Daoy (cell line): ENCODE measurements at places on chromosomes 11 and 22.

GRCh38 chr11:90699791-90700400, 477.0 kb upstream of the CHORDC1 start:
- no peak for DNase-seq

DNA sequence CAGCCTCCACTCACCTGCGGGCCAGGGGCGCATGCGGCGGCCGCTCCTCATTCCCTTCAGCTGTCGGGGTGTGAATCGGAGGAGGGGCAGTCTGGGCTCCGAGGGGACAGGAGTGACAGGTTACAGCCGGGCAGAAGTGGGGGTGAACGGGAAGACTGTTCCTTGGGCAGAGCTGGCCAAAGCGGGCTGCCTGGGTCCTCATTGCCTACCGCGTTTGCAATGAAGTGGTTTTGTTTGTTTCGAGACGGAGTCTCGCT, 733 bp downstream of the MEI1 start:
- no peak for DNase-seq

GRCh38 chr22:37016134-37016910, 2.9 kb downstream of the TST start:
- no peak for DNase-seq

- DNase-seq, result no peak
These were observed 195.8 kb downstream of the DLG2 start for GRCh38 chr11:85431319-85431718.

DNA sequence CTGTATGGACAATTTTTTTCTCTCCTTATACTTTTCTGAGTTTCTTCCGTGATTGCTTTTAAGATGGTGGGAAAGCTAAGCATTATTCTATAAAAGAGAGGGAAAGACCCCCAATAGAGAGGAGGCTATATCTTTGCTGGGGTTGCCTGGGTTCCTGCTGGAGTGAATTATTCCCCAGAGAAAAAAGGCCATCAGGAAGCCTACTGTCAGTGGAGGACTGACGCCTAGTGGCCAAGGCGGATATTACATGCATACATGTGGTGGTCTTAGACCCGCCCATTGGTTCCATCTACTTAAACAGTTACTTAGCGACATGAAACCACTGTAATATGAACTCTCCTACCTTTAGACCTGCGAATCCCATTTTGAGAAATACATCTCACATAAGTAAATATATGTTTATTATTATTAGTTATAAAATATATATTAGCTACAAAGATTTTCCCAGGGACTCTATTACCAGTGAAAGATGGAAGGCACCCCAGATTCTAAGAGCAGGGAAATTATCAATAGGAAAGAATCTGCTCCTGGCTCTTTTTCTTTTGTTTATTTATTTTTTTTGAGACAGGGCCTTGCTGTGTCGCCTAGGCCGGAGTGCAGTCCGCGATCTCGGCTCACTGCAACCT, 15.7 kb upstream of the PGA3 start:
- DNase-seq, result peak; percentile 70

DNA sequence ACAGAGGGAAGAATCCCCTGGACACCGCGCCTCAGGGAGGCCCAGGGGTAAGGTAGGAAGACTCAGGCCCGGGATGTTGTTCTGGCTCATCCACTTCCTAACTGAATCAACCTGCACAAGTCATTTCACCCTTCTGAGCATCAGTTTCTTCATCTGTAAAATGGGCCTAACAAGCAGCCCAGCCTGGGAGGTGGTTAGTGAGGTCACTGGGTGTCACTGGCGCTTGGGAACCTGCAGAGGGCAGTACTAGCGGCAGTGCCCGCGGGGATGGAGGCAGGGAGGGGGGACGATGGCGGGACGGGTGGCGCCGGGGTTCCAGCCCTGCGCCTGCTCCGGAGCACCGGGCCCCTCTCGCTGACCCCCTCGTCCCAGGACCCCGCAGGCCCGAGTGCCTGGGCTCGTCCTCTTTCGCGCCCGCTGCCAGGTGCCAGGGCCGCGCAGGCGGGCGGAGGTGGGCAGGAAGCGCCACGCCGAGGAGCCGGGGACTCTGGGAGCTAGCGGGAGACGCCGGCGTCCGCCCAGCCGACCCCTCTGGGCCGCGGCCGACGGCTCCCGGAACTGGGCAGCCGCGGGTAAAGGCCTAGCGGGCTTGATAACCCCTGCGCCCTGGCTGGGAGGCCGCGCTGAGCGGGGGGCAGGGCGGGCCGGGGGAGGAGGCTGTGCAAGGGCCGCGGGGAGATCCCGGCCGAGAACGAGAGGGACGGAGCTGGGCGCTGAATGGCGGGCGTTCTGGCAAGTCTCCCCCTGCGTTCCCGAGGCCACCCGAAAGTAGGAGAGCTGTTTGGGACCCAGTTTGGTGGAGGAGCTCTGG, at the start of gene NLRX1:
Gene NLRX1, plus strand, starts transcription at position 255 of the 811 bp plus-strand sequence. CDS start 2,679 bp downstream, outside the sequence.
- DNase-seq, result peak; percentile 86

DNA sequence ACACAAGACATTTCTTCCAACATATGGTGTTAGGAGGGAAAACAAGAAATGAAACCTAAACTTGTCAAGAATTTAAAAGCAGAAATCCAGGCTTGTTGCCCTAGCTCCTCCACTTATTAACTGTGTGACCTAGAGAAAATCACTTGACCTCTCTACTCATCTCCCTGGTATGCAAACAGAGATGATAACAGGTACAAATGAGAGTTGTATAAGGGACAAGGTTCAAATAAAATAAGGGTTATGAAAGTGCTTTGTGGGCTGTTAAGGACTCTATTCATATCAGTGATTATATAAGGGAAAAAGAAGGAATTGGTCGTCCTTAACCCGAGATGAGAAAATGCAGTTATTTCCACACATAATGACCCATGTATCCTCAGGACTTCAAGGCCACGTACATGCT, 372.7 kb upstream of the TENM4 start:
- no peak for DNase-seq

- no peak for DNase-seq
These were observed 14.5 kb upstream of the DGKZ start for GRCh38 chr11:46332568-46333393.

GRCh38 chr22:23207729-23208393, 27.6 kb downstream of the BCR start:
- DNase-seq, result no peak

DNA sequence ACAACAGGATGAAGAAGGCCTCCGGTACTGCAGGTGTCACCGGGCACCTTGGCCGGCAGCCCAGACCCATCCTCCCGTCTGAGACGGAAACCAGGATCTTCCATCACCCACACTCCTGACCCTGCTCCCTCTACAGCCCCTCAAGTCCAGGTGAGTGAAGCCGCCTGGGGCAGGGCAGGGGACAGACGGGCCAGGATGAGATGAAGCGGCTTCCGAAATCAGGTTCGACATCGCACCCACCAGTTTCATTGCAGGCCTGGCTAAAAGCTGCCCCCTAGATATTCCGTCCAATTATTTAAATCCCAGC, 639.1 kb downstream of the TBC1D22A start:
- DNase-seq, result no peak

DNA sequence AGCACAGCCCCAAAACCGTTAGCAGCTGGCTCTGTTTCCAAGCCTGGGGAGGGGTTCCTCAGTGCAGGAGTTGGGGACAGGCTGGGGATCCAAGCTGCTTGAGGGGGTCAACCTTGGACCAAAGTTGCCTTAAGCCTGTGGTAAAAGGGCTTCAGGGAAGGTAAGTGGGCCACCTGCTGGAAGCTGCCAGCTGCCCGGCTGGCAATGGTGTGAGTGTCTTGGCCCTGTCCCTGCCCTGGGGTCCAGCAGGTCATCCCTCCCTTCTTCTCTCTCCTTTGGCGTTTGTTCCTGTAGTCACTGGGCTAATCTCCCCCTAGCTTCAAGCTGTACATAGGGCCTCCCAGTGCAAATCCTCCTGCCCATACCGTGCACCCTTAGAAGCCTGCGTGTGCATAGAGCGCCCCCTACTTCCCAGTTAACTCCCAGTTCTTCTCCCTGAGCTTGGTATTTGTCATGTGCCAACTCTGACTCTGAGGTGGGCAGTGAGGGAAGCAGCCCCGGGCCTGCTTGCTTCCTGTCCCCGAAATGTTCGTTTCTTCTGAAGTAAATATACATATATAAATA, 4.4 kb downstream of the TMEM258 start:
- peak; percentile 49 for DNase-seq

GRCh38 chr11:69116671-69117070, 39.1 kb upstream of the SMIM38 start:
- DNase-seq, result no peak

- no peak for DNase-seq
These were observed 50.0 kb downstream of the SBF2 start for GRCh38 chr11:10243896-10244575.

- DNase-seq, result no peak
These were observed 9.2 kb downstream of the VSIG10L2 start for GRCh38 chr11:125954945-125955640.

DNA sequence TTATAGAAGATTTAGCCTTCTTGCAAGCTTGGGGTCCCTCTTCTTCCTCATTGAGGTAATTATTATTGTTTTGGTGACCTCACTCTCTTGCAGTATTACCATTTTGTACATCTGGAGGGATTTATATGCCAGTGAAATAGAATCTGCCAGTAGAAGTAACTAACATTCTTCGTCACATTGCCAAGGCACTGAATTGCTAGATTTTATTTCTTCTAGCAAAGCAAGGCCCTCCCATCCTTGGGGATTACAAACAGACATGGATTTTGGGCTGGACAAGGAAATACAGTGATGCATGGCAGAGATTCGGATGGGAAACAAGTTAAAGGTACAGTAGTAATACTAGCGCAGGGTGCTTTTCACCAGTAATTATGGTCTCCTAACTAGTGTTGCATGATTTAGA, 7.8 kb downstream of the ADAMTS15 start:
- DNase-seq, result no peak

GRCh38 chr11:111123463-111124398, 121.8 kb upstream of the POU2AF2 start:
- no peak for DNase-seq

GRCh38 chr22:49432897-49433443, 394.7 kb downstream of the BRD1 start:
- DNase-seq, result no peak

GRCh38 chr22:37792494-37792893, 15.2 kb upstream of the GCAT start:
- DNase-seq, result no peak

- DNase-seq, result no peak
These were observed 16.1 kb downstream of the TP53AIP1 start for GRCh38 chr11:128926437-128927107.

- no peak for DNase-seq
These were observed 11.8 kb downstream of the RAB6A start for GRCh38 chr11:73749118-73749517.

DNA sequence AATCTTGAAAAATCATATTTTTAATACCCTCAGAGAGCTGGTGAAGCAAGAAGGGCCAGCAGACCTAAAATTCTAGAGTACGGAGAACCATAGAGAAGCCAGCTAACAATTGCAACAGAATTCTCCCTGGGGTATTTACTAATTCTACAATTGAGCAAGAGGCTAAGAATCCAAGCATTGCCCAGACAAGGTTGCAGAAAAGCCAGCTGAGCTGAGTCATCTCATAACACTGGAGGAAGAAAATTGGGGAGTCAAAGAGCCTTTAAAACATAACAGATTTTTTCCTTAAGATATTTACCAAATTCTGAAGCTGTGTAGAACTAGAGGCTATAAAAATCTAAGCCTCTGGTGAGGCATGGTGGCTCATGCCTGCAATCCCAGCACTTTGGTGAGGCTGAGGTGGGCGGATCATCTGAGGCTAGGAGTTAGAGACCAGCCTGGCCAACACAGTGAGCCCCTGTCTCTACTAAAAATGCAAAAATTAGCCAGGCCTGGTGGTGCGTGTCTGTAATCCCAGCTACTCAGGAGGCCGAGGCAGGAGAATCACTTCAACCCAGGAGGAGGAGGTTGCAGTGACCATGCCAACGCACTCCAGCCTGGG, 13.6 kb upstream of the TMEM216 start:
- DNase-seq, result peak; percentile 57

GRCh38 chr11:102158164-102158735, 48.0 kb downstream of the YAP1 start:
- no peak for DNase-seq

- peak; percentile 93 for DNase-seq
These were observed at the start of gene FAM111B for GRCh38 chr11:59106363-59107336. FAM111B (plus strand) TSS chr11:59107237; CDS start chr11:59109626, 2,389 bp downstream.

GRCh38 chr11:86115542-86116385, 46.9 kb upstream of the PICALM start:
- peak; percentile 49 for DNase-seq

- no peak for DNase-seq
These were observed 8.4 kb downstream of the CWC15 start for GRCh38 chr11:94964934-94965333.

GRCh38 chr22:19453718-19454117, 6.2 kb upstream of the C22orf39 start:
- no peak for DNase-seq

DNA sequence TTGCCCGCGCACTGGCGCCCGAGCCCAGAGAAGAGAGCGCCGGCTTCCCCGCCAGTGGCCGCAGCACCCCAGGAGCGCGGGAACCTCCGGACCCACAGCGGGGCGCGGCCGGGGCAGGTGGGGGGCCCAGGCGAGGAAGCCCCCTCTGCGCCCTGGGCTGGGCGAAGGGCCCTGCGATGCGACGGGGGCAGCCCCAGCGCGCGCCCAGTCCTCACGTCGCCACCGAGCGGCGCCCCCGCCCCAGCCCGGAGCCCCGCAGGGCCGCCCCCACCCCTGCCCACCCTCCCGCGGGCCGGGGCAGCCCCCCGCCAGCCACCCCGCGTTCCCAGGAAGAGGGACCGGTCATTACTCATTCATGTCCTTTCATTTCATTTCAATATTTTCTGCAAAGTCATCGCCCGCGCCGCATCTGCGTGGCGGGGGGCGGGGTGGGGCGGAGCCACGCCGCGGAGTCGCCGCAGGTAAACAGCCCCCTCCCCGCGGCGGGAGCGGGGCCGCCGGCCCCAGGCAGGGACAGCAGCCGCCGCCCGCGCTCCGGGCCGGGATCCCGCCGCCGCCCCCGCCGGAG, 673 bp upstream of the PANX2 start:
- peak; percentile 51 for DNase-seq

- no peak for DNase-seq
These were observed 109.0 kb downstream of the EMSY start for GRCh38 chr11:76553554-76554476.

DNA sequence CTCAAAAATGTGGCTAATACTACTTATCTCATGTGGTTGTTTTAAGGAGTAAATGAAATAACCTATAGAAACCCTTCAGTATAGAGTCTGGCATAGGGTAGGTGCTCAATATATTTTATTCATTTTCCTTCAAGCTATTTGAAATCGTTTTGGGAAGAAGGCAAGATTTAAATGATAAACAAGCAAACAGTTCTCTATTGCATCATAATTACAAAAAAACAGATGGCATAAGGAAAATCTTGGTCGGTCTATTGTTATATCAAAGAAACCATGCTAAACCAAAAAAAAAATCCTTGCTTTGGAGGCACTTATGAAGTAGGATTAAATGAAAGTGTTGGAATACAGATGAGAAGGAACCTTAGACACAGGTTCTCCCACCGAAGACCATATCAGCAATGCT, 4.7 kb downstream of the ZNF202 start:
- DNase-seq, result no peak
